ENCODE measurements at places on chromosomes 3 and 15.

- DNase-seq: peak; percentile 51
Measured at GRCh38 chr3:194395778-194396538, 3.1 kb downstream of the GP5 start.

- DNase-seq: no peak
Measured at GRCh38 chr15:70853318-70853972, 512 bp downstream of the LARP6 start.

DNA sequence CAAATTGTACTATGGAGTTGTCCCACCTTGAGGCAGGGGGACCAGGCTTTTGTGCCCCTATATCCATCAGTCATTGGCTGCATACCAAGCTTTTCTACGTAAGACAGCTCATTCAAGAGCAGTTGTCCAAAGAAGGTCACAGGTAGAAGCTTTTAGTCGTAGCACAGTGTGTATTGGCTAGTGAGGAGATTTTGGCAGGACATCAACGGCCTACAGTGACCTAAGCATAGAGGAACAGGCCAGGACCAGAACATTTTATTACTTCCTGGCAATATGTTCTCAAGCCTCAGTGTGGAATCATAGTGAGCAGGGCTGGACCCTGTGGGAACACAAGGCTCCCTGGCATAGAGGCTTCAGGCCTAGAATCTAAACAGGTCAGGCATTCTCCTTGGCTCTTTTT lies 105.4 kb upstream of the ANKRD28 start:
- no peak for DNase-seq

DNA sequence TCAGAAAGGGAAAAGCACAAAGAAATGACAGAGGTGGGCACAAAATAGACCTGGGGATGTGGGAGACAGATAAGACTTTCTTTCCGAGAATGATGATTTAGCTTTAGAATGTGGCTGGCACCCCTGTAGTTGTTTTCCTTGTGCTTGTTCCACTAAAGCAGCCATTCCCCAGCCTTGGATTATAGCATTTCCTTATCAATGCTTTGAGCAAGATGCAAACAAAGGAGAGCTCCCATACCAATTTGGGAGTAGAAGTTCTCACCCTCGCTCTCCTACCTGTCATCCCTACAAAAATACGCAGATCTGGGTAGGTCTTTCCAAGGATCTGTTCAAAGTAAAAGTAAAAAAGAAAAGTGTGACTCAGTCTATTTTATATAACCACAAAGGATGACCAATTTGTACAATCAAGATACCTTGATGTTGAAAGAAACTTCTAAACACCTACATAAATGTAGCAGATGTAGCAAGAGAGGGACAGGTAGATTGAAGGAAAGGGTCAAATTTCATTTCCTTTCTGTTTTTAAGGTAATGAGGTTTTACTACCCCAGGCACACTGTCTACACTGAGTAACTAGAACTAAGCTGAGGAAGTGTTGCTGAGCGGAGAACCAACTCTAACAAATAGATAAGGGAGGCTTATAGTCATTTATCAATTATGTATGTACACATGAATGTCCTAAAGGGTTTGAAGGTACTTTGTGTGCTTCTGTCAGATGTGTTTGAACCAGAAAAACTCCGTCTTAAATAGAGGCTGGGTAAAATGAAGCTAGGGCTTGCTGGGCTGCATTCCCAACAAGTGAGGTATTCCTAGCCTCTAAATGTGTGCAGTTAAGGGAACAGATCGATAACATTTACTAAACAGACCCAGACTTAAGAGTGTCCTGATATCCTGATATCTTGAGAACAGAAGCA lies 91.1 kb upstream of the LRRN1 start:
- DNase-seq: no peak

DNA sequence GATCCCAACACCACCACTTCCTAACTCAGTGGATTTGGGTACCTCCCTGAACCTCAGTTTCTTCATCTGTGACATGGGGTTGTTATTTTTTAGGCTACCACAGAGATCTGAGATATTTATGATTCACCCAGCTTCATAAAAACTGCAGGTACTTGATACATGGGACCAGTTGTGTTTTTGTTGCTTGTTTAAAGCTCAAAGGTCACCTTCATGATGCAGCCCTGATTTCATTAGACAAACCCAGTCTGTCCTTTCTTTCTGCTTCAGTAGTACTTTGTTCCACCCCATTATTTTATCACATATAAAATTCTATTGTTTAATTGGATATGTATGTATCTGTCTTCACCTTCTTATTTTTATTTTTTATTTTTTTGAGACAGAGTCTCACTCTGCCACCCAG lies 57.4 kb upstream of the C15orf61 start:
- DNase-seq: no peak

DNA sequence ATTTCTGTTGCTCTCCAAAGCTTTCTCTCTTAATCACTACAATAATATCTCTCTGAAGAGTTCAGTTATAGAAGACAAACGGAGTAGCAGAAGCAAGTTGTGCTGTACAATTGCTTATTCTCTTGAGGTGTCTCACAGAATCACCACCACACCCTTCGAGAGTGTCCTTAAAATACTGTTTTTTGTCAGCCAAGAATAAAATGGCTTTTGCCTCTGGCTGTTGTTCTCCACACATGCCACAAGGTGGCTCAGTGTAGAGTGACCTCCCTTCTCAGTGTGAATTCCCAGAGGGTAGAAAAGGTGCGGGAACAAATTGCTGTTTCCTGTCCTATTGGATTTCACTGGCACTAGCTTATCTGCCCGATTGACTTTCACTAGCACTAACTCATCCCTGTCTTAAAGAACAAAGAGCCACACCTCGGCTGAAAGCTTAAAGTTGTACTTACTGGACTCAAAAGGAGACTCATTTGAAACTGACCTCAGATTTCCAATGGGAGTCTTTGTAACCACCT lies 134.2 kb upstream of the SATB1 start:
- DNase-seq: peak; percentile 53

- DNase-seq: no peak
Measured at GRCh38 chr3:32888739-32889138, 62.7 kb upstream of the CCR4 start.

DNA sequence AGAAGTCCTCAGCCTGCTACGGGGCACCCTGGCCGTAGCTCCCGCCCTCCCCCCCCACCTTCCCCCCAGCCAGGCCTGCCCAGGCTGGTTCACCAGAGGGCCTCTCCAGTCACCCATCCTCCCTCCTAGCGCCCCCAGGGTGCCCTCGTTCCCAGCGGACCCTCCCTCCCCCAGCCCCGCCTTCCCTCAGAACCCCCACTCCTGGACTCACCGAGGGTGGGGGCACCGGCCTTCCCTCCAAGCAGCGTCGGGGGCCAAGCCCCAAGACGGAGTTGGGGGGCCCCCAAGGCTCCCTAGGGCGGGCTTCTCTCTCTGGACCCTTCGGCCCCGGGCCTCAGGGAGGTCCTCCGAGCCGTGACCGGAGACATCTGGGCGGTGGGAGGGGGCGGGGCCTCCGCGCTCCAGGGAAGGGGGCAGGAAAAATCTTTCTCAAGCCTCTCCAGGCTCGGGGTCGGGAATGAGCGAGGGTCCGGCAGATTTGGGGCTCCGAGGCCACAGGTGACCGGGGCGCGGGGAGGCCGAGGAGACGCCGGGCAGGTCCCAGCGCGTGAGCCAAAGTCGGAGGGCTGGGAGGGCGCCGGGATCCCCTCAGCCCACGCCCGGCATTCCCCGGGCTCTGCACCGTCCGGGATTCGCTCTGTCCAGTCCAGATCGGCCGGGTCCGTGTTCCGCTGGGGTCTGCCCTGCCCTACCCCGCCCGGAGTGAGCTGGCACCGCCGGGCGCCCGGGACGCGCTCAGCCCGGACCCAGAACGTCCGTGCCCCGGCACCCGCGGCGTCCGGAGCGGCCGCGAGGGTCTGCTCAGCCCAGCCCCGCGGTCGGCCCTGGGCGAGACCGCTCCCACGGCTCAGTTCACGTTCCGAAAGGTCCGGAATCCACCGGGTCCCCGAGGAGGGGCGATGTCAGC lies 999 bp downstream of the INSYN1 start:
- no peak for DNase-seq

DNA sequence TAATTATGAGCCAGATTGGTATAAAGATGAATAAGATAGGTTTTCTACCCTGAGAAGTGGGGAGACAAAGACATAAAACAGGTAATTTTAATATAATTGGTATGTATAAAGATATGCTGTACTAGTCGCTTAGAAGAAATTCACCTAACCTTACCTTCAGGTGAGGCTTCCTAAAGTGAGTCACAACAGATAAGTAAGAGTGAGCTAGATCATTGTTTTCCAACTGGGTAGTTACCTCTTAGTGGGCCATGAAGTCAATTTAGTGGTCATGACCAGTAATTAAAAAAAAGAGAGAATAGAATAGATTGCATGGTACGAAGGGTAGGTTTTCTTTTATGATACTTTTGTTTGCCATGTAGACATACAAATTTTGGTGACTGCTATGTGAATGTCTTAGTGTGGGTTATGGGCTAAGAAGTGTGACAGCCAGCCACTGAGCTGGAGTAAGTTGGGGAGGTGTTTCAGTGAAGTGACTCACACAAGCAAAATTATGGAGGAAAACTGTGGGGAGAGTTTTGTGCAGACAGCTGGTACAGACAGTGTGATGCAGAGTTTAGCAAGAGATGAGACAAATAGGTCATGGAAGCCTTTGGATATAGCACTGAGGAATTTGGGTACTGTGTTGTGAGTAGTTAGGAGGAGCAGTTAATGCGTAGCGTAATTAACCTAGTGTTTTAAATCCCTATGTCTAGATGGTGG lies 8.2 kb downstream of the TRNT1 start:
- DNase-seq: no peak

All from Kasumi-1 (cell line).